Placental pericyte (primary cell): ENCODE measurements at places on chromosomes 16 and 17. TPM values are rescaled to one million over a fixed set of nuclear protein-coding genes. Genes with fewer than 3 reads are reported as not detected.

OR2C1 gene
- 0.22 TPM in 1 of 2 replicates, not detected in the other for total RNA-seq

WNT3 gene
- 1.7 and 2.6 TPM in 2 replicates for total RNA-seq

LONP2 gene
- 37.9 and 69.4 TPM in 2 replicates for total RNA-seq

ENPP7 gene
- total RNA-seq = not detected in 2 replicates

TBC1D3G gene
- total RNA-seq = not detected in 2 replicates

SPHK1 gene
- 30.9 and 205 TPM in 2 replicates for total RNA-seq

FGF11 gene
- under 0.01 and 0.44 TPM in 2 replicates for total RNA-seq

PLA2G10 gene
- total RNA-seq = not detected in 2 replicates

TMEM114 gene
- total RNA-seq = not detected in 2 replicates

BAHCC1 gene
- total RNA-seq = 4.6 and 8.0 TPM in 2 replicates

ZNF750 gene
- total RNA-seq = not detected in 2 replicates

WFIKKN1 gene
- total RNA-seq = 0.14 and 0.22 TPM in 2 replicates

HIGD1B gene
- total RNA-seq = not detected in 2 replicates

PRKCB gene
- total RNA-seq = not detected in 2 replicates

STH gene
- total RNA-seq = not detected in 2 replicates

LPO gene
- total RNA-seq = 0.22 TPM in 1 of 2 replicates, not detected in the other

PRSS27 gene
- total RNA-seq = 0.57 and 0.66 TPM in 2 replicates

PIGQ gene
- total RNA-seq = 27.8 and 33.5 TPM in 2 replicates

RHBDF1 gene
- 71.1 and 96.6 TPM in 2 replicates for total RNA-seq
